ENCODE measurements at places on chromosomes 12 and 14.

- no peak for DNase-seq
Measured at GRCh38 chr12:810671-811415, 58.5 kb downstream of the WNK1 start.

DNA sequence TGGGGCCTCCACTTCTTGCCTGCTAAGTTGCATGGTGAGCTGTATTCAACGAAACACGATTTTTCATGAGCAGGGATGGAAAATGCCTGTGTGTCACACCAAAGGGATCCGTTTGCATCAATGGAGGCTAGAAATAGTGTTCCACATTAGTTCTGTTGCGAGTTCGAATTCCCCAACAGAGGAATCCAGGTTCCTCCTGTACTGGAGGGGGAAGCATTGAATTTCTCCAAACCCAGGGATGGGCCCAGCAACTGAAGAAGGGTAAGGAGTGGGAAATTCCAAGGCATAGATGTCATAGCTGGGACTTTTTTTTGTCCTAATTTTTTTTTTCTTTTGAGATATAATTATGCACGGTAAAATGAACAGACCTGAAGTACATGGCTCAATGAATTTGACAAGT, 336.2 kb downstream of the DPF3 start:
- no peak for DNase-seq

DNA sequence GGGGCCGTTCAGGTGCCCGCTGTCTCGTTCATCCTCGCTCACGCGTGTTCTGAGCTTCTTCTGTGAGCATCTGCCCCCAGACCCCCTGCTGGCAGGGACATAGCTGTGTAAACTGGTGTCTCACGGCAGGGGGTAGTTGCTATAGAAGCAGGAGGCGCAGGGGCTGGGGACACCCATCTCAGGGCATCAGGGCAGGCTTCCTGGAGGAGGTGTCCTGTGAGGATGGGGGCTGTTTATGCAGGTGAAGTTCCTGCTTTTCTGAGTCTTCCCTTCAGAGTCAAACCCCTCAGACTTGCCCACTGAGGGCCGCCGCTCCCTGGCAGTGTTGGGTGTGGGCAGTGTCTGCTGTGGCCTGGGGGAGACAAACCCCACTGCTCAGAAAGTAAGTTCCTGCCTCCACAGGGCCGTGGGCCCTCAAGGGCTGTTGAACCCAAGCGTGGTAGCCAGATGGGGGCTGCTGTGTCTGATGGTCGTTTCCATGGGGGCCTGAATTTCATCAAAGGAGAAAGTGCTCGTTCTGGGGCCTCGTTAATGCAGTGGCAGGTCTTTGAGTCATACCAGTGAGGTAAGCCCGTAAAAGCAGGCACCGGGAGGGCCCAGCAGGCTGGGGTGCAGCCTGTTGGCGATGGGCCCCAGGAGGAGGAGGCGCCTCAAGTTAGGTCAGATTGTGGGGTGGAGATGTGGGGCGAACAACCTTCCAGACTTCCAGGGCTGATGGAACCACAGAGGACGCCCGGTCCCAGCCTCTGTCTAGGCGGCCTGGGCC, 23.4 kb downstream of the KIF26A start:
- peak; percentile 32 for DNase-seq

GRCh38 chr14:60495946-60496345, 10.1 kb upstream of the C14orf39 start:
- DNase-seq = no peak

- no peak for DNase-seq
Measured at GRCh38 chr14:23877111-23877510, 76.5 kb upstream of the DHRS4 start.

- no peak for DNase-seq
Measured at GRCh38 chr14:33948869-33949408, 1.9 kb downstream of the EGLN3 start.

DNA sequence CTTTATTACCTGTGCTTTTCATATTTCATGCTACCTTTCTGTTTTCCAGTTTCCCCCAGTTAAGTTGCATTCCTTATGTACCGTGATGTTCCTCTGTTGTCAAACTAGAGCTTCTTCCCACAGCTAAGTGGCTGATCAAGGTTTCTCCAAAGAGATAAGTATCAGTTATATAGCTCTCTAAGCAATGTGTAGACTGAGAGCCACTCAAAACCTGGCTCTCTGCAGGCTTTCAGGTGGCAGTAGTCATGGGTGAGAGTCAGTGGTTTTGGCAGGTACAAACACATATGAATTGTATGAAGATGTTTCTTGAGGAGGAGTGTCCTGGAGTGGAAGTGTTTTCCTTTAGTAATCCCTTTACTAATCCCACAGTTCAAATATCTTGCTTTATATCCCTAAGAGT, 28.4 kb downstream of the TXNRD1 start:
- DNase-seq = no peak

- DNase-seq = no peak
Measured at GRCh38 chr14:98236314-98236713, 1035.7 kb downstream of the BCL11B start.

DNA sequence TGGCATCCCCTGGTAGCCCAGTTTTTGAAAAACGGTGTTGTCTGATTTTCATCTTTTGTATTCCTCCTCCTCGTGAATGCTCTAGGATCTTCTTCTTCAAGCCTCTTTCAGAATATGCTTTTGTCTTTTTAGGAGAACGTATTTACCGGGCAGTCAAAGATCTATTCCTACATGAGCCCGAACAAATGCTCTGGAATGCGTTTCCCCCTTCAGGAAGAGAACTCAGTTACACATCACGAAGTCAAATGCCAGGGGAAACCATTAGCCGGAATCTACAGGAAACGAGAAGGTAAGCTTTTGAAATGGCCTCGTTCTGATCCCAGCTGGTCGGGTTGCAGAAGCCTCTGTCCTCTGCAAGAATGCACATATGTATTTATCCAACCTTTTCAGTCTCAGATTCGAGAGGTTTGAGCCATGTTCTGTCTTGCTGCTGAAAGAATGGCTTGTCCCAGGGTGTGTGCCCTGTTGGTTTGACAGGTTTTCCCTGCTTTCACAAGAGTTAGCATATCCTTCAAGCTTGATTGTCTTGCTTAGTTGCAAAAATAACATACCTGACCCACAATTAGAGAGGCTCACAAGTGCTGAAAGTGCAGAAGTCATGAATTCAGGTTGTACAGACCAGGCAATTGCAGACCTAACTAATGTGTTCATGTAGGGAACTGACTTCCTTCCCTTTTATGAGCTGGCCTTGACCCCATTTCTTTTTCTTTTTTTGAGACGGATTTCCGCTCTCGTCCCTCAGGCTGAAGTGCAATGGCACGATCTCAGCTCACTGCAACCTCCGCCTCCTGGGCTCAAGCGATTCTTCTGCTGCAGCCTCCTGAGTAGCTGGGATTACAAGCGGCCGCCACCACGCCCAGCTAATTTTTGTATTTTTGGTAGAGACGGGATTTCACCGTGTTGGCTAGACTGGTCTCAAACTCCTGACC, 6.8 kb downstream of the KMT5A start:
- DNase-seq = no peak

DNA sequence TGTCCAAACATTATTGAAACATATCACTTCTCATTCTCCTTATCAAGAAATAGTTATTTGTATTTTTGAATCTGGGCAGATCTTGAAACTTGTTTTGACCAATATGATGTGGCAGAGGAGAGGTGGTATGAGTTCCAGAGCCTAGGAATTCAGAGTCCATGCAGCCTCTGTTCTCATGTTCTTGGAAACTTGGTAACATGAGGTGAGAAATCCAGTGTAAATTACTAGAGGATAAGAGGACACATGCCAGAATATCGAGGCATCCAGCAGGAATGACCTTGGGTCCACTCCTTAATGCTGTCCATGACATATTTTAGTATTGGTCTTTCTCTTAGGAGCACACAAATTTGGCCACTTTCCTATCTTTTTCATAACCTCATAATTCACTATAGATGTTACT, 1374.6 kb downstream of the FSCB start:
- DNase-seq = no peak

GRCh38 chr14:37903343-37904191, 304.1 kb upstream of the SSTR1 start:
- DNase-seq = peak; percentile 65

- DNase-seq = no peak
Measured at GRCh38 chr14:30020271-30020670, 92.6 kb upstream of the PRKD1 start.

- no peak for DNase-seq
Measured at GRCh38 chr12:47753021-47754001, 5.4 kb downstream of the RAPGEF3 start.

GRCh38 chr12:11875414-11875935, 195.3 kb upstream of the BCL2L14 start:
- DNase-seq = peak; percentile 23

GRCh38 chr14:52686176-52686575, 9.2 kb downstream of the ERO1A start:
- DNase-seq = no peak

DNA sequence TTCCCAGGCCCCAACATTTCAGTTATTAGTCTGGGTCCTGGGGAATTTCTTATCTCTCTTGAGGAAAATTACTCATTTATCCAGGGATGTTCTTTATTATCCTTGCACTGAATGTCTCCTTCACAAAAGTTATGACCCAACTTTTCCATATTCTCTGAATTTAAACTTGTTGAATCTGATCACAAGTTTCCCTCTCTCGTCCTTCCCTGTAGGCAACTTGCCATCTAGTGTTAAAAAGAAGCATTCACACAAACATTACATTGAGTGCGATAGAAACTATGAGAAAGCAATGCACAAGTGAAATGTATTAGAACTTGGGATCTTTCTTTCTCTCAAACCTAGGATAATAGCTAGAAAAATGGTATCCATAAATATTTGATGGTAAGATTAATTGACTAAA, 608.4 kb downstream of the FSCB start:
- no peak for DNase-seq

GRCh38 chr12:6827437-6827911, 733 bp upstream of the P3H3 start:
- peak; percentile 96 for DNase-seq

DNA sequence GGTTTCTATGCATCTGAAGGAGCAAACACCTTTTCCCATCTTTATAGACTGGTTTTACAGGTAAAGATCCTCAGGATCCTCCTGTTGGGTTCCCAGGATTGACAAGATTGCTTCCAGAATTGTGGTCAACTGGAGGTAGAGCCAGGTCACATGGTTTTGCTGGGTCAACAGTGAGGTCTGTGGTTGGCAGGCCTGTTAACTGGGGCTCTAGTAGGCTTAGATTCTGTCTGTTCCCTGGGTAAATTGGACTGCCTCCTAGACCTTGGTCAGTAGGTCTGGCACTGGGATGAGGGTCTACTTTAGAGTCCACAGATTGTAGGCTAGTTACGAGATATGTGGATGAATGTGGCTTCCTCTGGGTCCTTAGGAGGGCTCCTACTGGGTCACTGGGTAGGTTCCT, 3.5 kb upstream of the PZP start:
- no peak for DNase-seq

GRCh38 chr12:112331886-112332285, 50.3 kb downstream of the HECTD4 start:
- no peak for DNase-seq

GRCh38 chr12:107822356-107822755, 47.9 kb downstream of the ASCL4 start:
- DNase-seq = no peak

DNA sequence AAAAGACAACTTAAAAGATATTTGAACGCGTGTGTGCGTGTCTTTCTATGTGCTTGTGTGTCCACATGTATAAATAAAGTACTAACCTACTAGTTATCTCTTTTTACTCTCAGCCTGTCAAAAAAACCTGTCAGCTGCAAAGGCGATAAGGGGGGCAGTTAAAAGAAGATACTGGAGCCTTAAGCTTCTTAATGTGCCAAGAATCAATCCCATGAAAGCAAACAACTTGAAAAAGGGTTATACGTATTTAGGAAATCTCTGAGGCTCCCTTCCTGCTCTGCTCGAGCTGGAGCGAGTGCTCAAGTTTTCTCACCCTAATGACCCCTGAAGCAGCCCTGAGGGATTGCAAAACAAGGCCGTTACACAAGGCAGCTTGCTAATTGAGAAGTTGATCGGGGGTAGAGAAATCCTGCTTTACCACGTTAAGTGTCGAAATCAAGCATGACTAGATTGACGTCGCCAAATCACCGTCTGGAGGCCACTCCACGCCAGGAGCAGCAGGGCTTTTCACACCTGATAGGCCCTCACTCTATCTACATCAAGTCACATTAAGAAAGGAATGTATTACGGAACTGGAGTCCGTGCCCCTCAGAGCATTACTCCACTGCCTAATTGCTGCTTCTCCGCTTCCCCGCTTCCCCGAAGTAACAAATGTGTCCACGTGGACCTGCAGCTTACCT, 32.4 kb downstream of the LMO3 start:
- no peak for DNase-seq

GRCh38 chr14:21299562-21300130, 19.8 kb downstream of the RPGRIP1 start:
- DNase-seq = no peak

DNA sequence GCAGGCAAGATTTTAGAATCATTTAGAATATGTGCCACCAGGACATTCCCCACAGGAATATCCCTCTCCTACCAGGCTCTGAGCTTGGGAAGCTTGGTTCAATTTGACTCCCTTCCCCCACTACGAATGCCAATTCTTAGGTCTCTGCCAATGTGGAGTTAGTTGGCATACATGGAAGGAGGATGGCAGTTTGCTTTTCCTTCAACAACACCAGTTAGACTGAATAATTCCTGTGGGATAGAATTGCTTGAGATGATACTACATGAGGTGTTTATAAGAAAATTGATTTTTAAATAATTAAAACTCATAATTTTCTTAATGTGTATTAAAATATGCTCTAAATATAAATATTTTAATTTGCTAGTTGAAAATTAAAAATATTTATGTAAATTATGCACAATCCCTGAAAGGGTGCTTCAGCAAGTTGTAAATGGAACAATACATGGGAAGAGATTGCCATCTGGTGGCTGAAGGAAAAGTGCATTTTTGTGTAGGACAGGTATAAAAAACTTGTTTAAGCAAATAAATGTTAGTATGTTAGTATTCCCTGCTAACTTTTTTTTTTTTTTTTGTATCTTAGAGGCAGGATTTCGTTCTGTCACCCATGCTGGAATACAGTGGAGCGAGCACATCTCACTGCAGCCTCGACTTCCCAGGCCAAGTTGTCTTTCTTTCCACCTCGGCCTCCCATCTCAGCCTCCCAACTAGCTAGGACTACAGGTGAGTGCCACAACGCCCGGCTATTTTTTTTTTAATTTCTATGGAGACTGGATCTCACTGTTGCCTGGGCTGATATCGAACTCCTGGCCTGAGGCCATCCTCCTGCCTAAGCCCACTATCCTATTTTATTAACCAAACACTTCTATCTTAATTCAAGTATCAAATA, 25.8 kb upstream of the STRAP start:
- DNase-seq = peak; percentile 71

GRCh38 chr14:22837114-22837749, 847 bp downstream of the MMP14 start:
- DNase-seq = no peak

GRCh38 chr14:72644758-72645489, 249.0 kb downstream of the DPF3 start:
- DNase-seq = peak; percentile 27

DNA sequence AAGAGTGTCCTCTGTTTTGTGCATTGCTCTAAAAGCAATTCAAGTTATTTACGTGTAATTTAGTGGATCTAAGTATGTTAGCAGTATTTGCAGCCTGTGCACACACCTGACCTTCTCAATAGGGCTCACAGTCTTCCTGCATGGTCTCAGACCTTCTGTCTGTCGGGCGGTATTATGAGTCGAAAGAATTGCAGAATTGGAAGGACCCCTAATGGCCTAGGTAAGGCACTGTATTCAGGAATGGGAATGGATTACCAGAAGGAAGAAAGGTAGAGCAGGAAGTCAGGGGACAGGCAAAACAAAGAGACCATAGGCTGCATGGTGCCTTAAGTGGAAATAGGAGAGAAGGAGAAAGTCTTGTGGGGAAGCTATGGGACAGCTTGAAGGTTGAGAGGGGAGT, 341.6 kb downstream of the VRK1 start:
- no peak for DNase-seq

GRCh38 chr14:34436118-34436905, 25.7 kb downstream of the SPTSSA start:
- DNase-seq = no peak
